Femur (tissue), 1 donor: ENCODE measurements at places on chromosomes 11 and 22.

GRCh38 chr11:8034604-8035190 is 46.3 kb upstream of the TUB start:
- DNase-seq = no peak

DNA sequence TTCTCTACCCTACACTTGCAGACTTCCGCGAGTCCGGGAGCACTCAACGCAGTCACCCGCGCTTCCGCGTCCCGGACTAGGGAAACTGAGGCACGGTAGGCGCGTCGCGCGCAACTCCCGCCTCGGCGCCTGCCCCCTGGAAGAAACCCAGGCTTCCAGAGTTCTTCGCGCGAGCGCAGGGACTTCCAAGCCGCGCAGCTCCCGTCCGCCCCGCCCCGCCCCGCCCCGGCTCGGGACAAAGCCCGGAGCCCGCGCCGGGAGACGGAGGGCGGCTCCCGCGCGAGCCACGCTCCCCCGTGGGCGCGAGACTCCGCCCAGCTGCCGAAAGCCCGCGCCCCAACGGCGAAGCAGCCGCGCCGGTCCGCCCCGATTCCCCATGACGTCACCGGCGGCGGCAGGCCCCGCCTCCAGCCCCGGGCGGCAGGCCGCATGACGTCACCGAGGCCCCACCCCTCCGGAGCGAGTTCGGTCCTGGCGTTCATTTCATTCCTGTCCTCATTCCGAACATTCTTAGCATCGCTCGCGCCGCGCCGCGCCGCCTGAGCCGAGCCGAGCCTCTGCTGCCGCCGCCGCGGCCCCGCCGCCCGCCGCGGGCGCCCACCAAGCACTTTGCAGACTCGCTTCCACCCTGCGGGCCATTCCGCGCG is at the start of gene TEAD1:
Gene TEAD1 (plus strand): TSS at position 498 of the 647 bp plus-strand sequence.
- DNase-seq = peak; percentile 98

- no peak for DNase-seq
Observed at GRCh38 chr11:35675901-35676610, 13.5 kb downstream of the TRIM44 start.

GRCh38 chr11:57764021-57764420 is 2.4 kb downstream of the CTNND1 start:
- no peak for DNase-seq

- DNase-seq = no peak
Observed at GRCh38 chr11:122647736-122648275, 7.7 kb upstream of the UBASH3B start.

DNA sequence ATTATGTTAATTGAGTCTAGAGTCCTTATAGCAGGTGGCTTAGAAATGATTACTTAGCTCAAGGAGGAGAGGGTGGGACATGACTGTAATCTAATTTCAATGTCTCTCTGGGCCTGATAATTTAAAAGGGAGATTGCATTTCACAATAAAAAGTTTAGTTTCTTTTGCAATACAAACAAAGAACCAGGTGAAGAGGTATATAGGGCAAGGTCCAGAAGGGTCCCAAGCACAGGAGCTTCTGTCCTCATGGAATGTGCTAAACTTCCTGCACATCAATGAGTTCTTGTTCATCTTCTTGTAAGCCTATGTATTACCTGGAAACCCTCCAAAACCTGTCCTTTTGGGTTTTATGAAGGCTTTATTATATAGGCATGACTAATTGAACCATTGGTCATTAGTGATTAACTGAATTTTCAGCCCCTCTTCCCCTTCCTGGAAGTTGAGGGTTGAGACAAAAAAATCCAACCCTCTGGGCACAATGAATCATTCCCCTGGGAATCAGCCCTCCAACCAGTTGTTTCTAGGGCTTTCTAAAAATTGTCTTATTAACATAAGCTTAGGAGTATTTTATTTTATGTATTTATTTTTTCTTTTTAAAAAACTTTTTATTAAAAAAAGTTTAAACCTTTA is 37.6 kb downstream of the MS4A2 start:
- DNase-seq = no peak
